Right forelimb (tissue), 1 donor: ENCODE measurements at places on chromosomes 13 and 19.

DNA sequence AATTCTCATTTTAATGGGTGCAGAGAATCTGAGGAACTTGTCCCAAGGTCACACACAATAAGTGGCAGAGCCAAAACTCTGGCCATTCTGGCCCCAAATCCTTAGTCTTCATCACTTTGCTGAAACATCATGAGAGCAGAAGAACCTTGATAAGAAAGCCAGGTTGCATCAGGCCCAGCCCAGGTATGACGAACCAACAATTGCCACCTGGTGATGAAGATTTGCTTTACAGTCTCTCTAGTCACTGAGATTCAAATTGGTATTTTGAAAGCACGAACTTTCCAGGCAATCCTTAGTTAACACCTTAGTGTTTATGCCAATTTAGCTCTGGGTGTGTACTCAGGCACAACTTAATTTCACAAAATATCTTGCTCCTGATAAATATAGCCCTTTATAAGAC, 502.7 kb upstream of the HTR2A start:
- DNase-seq: no peak

- DNase-seq: no peak
These were observed 94.9 kb downstream of the FAM216B start for GRCh38 chr13:42876270-42876714.

- DNase-seq: no peak
These were observed 1.0 kb upstream of the TM6SF2 start for GRCh38 chr19:19274146-19274545.

GRCh38 chr19:16022681-16023080, 53.6 kb upstream of the TPM4 start:
- no peak for DNase-seq

GRCh38 chr13:97267418-97268059, 45.4 kb downstream of the MBNL2 start:
- DNase-seq: no peak

DNA sequence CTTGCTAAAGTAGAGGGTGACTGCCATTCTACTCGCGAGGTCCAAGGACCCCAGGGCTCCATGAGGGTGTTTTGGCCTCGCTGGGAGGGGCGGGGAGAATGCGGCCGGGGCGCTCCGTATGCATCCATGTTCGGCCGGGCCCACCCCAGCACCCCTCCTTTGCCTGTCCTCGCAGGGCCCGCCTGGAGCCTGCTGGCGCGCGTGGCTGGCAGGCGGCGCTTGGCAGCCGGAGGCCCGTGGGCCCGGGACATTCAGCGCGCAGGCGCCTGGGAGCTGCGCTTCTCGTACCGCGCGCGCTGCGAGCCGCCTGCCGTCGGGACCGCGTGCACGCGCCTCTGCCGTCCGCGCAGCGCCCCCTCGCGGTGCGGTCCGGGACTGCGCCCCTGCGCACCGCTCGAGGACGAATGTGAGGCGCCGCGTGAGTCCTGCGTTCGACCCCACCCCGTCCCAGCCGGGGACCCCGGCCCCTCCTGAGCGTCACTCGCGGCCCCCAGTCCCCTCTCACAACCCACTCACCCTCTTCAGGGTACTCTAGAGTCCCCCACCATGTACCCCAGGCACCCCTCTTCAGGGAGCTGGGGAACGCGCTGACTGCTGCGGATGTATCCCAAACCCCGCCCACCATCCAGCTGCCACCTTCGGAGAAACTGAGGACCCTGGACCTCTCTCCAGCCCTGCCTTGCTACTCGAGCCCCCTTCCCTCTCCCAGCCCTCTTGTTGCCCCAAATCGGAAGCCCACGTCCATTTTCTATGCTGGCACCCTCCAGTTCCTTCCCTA, 4.1 kb downstream of the DLL3 start:
- DNase-seq: peak; percentile 70

DNA sequence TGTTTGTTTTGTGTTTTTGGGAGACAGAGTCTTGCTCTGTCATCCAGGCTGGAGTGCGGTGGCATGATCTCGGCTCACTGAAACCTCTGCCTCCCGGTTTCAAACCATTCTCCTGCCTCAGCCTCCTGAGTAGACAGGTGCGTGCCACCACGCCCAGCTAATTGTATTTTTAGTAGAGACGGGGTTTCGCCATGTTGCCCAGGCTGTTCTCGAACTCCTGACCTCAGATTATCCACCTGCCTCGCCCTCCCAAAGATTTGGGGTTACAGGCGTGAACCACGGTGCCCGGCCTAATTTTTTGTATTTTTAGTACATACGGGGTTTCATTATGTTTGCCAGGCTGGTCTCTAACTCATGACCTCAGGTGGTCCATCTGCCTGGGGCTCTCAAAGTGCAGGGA, 8.3 kb upstream of the ZNF681 start:
- DNase-seq: no peak

DNA sequence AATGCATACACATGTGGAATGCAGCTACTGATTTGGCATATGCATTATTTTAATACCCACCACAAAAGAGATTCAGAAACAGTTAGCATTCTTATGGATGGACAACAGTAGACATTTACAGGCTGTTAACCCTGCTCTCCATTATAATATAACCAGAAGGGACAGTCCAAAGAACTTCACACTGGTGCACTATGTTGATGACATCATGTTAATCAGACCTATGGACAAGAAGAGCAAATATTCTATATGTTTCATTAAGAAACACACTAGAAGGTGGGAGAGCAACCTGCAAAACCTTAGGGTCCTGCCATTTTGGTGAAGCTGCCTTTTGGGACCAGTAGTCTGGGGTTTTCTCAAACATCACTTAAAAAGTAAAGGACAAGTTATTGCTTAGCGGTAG, 701.3 kb downstream of the UQCRFS1 start:
- DNase-seq: no peak

DNA sequence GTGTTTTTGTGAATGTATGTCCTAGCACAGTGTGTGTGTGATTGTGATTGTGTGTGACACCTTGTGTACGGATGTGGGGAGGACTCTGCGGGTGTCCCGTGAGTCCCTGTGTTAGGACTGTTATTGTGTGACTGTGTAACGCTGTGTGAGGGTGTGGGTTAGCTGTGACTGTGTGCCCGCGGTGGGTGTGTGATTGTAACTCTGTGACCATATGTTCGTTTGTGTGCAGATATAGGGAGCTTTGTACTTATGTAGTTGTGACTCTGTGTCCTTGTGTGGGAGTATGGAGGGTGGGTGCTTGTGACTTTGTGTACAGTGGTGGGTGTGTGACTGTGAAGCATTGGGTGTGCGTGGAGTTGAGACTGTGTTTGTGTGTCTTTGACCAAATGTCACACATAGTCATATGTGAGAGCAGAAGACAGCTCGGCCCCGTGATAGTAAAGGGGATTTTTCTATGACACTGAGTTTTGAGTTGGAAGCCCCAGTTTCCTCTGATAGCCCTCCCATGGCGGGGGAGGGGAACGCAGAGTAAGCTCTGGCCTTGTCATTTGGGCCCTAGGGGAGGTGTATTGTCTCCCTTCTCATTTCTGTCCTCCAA, 949 bp upstream of the ZNF260 start:
- DNase-seq: no peak

- DNase-seq: no peak
These were observed 44.1 kb downstream of the RFC3 start for GRCh38 chr13:33862016-33862415.

GRCh38 chr13:42486711-42487198, 87.2 kb upstream of the TNFSF11 start:
- DNase-seq: no peak

DNA sequence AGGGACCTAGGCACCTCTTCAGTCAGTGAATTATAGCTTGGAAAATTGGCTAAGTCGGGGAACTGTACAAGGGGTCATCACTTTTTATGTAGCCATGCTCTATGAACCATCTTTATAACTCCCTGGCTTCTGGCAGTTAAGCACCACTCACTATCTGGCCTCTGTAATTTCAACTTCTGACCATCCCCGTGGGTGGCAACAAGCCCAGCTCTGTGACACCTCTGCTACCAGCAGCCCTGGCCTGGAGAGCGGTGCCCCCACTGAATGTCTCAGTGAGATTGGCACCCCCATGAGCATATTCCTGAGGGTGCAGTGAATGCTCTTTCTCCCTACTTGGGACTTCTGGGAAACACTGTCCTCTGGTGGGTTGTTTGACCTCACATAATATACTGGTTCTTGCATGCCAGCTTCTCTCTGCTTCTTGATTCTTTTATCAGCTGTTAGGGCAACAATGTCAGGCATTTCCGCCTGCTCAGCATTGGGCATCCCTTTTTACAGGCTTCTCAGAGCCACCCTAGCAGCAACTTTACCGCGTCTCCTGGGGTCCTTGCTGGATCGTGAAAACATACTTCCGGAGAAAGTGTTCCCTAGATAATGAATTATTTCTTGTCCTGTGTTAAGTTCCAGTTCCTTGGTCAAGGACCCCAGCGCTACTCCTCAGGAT, 10.4 kb downstream of the KL start:
- no peak for DNase-seq

DNA sequence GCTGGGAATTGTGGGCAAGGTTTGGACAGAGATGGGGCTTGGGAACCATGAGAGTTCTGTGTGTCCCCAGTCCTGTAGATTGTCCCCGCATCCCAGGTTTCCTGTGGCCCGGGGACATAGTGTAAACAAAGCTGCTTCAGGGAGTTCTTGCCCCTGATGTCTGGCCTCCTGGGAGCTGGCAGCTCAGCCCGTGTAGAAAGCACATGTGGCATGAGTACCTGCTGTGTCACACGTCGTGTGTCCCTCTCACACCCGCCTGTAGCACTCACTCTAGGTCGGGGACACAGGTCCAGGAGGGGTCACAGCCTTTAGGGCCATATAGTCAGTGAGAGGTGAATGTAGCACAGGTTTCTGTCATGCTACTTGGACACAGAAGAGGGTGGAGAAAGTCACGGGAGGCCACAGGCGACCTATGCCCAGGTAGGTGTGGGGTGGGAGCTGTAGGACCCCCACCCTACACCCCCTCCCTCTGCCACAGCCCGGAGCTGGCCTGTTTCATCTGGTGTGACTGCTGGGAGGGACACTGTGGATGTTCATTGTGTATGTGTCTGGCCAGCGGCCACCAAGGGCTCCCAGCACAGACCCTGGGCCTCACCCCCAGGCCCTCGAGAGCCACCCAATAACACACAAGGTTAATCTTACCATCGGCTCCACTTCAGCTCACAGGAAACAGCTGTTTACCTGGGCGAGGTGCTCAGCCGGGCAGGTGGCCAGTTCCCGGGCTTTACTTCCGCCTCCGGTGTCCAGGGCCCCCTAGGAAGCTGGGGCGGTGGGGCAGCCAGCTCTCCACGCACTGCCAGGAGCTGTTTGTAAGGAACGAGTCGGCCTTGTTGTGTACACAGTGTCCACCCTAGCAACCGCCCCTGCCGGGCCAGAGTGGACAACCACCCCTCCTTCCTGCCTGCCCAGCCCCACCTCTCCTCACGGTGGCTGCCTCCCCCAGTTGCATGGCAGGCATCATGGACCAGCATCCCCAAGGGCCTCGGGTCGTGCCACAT, 49.7 kb downstream of the COMP start:
- no peak for DNase-seq

DNA sequence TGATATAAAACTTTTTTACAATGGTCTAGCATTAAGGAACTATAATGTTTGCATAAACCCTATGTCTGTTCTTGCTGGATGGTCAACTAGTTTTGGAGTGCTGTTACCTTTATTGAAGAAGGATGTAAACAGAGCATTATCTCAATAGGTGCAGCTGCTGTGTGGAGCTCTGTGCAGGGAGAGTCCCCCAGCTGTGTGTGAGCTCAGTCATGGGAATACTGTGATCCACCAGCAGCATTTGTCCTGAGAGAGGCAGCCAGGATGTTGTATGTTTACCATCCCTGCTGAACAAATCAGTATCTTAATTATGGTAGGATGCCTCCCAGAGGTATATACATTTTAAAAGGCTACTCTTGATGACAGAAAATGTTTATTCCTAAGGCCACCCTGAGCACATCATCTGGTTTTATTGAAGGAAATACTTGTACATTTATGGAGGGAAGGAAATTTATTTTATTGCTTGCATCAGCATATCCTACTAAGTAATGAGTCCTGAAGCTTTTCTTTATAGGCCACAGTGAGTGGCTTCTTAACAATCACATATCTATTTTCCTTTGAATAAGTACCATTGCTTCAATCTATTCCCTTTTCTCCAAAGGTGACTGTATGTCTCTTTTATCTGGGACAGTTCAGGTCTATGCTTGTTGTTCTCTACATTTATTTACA, 11.7 kb downstream of the RAP2A start:
- no peak for DNase-seq

GRCh38 chr13:108350579-108350978, 81.1 kb downstream of the TNFSF13B start:
- DNase-seq: no peak

GRCh38 chr13:59603646-59604045, 560.1 kb downstream of the DIAPH3 start:
- DNase-seq: no peak

- DNase-seq: peak; percentile 89
These were observed 2.5 kb upstream of the EEF2 start for GRCh38 chr19:3987619-3988371.

DNA sequence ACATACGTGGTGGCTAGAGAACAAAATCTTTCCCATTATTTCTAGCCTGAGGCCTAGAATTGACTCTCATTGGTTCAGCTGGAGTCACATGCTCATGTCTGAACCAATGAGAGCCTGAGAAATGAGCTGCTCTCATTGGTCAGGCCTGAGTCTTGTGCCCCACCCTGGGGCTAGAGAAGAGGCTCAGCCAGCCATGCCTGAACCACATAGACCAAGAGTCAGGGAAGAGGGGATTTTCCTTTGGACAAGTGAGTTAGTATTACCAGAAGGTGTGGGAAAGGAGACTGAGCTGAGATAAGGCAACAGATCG, 6.9 kb downstream of the FXYD5 start:
- DNase-seq: no peak

DNA sequence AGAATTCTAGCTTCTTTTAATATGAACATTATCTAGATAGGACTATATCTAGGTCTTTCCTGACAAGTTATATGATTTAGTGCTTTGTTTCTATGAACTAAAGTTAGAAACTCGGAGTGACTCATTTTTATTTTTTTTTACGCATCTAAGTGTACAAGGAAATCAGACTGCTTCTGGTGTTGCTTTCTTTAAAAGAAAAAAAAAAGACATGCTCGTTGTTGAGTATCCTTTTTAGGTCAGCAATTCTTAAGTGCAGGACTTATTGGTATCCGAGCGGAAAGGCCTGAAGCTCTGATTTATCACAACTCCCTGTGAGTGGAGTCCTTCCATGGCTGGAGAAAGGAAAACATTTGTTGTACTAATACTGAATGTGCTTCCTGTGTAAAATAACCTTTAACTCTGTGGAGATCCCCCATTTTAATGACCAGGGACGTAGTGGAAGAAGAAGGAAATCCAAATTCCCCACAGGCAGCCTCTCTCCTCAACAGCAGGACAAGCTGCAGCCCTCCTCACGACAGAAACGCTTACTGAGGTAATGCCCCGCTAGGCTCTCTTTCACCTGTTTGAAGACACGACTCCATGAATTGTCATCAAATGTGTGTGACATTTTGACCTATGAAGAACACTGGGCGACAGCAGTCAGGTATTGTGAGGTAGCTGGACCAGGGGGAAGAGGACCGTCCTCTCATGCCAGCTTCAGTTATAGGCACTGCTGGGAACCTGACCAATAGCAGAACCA, 17.9 kb upstream of the POMP start:
- DNase-seq: no peak

- DNase-seq: no peak
These were observed 1.8 kb downstream of the SHISA7 start for GRCh38 chr19:55441319-55441691.
